ENCODE measurements at places on chromosomes 12 and 14.

DNA sequence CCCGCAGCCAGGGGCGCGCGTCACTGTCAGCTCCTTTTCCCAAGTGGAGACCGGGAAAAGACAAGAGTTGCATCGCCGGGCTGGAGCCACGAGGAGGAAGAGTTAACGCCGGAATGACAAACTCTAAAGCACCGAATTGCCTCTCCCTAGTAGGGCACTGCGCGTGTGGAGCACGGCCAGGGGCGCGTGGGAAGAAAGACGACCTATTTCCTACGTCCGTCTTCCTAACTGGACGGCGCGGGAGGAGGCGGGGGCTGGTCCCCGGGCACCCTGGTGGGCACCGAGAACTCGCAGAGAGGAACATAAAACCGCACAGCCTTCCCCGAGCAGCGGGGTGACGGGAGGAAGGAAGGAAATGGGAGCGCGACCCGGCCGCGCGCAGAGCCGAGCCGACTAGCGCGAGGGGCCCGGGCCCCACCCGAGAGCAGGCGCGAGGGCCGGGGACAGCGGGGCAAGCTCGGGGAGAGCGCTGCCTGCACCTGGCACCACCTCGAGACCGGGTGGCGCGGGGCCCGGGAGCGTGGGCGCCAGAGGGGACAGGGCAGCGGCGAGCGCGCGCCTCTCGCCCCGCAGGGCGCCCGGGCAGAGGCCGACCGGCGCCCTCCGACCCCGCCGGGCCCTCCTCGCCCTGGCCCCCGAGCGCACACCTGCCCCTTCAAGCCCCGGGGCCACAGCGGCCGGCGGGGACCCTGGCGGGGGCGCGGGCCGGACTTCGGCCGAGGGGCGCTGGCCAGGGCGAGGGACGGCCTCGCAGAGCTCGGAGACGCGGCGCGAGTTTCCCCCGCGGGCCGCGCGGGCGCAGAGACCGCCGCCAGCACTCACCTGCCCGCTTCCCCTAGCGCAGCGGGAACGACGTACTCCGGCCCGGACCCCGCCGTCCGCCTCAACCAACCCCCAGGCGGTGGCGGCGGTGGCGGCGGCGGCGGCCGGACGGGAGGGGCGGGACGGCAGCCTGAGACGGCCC lies at the start of gene SETD3:
TSS of gene SETD3 (minus strand) at position 954 of the 964 bp plus-strand sequence. CDS start 15,054 bp downstream, outside the sequence.
- DNase-seq = peak; percentile 83

DNA sequence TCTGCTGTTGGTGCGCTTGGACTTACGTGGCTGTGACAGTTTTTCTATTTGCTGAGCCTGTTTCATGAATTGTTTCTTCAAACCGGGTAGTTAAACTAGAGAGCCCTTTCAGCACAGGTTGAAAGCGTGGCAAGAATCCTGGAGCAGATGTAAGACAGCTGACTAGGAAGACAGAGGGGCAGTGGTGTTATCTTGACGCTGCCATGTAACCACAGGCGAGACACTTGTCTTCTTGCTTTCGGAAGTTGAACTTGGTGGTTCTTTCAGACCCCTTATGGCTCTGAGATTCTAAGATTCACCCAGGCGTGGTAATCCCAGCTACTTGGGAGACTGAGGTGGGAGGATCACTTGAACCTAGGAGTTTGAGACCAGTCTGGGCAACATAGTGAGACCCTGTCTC lies 4.3 kb downstream of the EMP1 start:
- peak; percentile 24 for DNase-seq

GRCh38 chr14:64614166-64614565 lies 64.4 kb downstream of the PPP1R36 start:
- peak; percentile 45 for DNase-seq

DNA sequence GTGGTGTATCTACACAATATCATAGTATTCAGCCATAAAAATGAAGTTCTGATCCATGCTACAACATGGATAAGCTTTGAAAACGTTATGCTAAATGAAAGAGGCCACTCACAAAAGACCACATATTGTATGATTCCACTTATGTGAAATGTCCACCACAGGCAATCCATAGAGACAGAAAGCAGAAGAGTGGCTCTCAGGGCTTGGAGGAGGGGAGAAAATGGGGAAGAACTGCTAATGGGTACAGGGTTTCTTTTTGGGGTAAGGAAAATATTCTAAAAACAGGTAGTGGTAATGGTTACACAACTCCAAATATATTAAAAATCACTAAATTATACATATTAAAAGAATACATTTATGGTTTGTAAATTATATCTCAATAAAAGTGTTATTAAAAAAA lies 16.5 kb downstream of the SCNN1A start:
- DNase-seq = no peak

- DNase-seq = no peak
Measured at GRCh38 chr12:113072136-113072535, 15.6 kb downstream of the DTX1 start.

GRCh38 chr12:16385782-16386646 lies 38.6 kb downstream of the MGST1 start:
- peak; percentile 60 for DNase-seq

DNA sequence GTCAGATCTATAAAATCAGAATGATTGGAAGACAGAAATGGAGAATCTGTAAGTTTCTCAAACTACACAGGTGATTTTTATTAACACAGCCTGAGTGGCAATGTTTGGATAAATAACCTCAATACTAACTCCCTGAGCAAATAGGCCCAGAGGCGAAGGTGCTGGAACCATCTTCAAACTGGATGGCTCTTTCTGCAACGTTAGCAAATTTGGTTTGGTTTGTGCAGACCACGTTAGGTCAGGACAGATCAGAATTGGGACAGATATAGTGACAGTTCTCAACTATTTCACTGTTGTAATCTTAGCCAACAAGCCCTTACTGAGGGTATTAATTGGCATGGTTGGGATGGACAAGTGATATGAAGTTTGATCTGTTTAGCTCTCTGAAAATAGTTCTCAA lies 9.1 kb upstream of the CLEC9A start:
- DNase-seq = no peak

DNA sequence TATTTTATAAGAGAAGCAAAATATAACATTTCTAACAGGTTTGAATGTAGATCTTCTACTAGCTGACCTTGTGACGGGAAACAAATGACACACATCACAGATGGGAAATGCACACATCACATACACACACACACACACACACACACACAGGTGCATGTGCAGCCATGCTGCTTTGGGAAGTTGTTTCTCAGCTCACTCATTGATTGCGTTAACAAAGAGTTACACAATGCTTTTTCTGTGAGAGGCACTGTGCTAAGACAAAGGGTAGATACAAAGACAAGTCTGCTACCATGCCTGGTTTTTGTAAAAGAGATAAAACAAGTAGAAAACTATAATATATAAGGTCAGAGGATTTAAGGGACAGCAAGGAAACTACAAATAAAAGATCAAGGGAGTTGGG lies 1.3 kb upstream of the NR1H4 start:
- no peak for DNase-seq

DNA sequence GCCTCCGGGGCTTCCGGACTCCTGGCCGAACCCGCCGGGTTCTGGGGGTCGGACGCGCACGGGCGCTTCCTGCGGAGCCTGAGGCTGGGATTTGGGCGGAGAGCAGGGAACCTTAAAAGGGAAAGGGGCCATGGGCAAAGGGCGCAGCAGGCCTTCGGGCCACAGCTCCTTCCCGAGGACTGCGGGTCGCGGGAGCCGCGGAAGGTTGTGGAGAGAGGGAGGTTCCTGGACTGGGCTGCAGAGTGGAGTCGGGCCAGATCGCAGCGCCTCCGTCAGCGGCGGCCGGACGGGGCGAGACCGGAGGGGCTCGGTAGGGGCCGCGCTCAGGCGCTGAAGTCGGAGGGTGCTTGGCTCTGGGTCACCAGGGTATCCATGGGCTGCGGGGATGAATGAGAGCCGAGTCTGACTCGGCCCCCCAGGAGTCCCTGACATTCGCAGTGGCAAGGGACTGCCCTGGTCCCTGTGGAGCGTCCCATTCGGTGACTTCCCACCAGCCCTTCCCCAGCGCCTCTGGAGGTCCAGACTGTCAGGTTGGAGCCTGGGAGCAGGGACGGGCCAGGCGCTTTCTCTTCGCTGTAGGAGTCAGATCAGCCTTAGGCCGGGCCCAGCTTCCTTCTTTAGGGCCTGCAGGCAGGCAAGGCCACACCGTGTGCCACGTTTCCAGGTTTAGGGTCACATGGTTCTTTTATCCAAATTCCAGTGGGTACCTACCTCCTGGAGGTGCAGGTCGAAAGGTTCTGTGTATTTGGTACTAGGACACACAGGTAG lies 938 bp upstream of the SLC25A29 start:
- DNase-seq = peak; percentile 46

GRCh38 chr12:559208-559905 lies 99.6 kb downstream of the B4GALNT3 start:
- no peak for DNase-seq

- DNase-seq = no peak
Measured at GRCh38 chr12:40194846-40195245, 30.0 kb upstream of the LRRK2 start.

DNA sequence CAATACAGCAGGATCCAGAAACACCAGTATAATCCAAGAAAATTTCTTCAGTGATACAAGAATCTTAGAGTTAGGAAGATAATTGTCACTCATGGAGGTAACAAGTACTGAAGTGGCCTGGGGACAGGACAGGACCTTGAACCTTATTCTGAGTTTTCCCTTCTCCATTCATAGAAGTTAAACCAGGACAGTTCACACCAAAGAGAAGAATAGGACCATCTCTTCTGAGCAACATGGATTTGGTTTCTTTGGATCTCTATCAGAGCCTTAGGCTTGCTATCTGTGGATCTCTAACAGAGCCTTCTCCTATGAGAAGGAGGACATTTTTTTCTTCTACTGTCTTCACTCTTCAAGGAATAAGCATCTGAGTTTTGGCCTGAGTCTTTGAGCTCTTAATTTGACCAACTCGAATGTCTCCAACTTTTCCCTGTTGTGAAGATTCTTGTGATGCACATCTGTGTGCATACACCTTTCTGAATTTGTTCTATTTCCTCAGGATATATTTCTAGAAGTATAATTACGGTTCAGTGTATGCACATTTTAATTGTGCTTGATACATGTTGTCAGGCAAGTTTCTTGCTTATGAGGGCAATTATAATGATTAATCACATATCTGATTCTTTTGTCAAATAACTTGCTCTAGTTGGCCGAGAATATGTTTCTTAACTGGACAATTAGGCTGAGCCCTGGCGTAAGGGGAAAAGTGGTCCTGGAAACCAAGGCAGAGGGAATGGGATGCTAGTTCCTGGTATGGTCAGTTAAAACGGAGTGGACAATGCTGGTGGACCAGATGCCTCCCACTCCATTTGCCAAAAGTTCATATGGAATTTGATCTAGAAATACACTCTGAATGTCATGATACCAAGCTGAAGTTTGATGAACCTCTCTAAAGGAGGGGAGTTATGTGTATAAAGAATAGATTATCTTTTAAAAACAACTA lies 6.6 kb downstream of the KRT6A start:
- DNase-seq = no peak

GRCh38 chr12:103965255-103965589 lies 450 bp upstream of the TDG start:
- DNase-seq = no peak

DNA sequence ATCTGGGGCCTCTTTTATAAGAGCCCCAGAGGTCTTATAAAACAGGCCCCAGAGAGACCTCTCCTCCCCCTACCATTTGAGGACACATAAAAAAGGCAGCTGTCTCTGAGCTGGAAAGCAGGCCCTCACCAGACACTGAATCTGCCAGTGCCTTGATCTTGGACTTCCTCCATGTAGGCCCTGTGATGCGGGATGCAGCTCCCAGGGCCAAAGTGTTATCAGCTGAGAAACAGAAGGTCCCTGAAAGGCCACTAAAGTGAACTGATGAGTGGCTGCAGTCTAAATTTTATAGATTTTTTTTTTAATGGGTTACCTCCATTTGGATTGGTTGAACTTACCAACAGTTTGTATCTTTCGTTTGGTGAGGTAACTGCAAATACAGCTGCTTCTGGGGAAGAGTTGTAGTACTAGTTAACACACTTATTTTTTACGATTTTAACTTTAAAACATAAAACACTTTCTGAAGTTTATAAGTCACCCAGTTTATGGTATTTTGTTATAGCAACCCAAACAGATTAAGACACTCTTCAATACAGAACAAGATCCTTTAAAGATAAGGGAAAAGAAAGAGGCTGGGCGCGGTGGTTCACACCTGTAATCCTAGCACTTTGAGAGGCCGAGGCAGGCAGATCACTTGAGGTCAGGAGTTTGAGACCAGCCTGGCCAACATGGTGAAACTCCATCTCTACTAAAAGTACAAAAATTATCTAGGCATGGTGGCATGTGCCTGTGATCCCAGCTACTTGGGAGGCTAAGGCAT lies 5.6 kb upstream of the GUCY2C start:
- no peak for DNase-seq

DNA sequence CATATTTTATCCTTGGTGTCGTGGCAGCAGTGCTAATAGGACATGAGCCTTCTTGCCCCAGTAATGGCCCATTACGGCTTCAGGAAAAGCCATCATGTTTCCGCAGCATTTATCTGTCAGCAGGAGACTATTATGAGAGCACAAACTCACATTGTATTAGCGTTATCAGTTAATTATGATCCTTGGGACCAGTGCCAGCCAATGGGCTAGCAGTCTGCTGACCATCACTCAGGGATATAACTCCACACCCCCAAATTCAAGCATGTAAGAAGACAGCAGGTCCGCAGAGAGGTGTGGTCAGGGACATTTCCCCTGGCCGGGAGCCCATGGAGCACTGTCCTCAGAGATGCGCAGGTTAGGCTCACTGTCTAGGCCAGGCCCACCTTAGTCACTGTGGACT lies 4.9 kb upstream of the ESRRB start:
- DNase-seq = no peak

DNA sequence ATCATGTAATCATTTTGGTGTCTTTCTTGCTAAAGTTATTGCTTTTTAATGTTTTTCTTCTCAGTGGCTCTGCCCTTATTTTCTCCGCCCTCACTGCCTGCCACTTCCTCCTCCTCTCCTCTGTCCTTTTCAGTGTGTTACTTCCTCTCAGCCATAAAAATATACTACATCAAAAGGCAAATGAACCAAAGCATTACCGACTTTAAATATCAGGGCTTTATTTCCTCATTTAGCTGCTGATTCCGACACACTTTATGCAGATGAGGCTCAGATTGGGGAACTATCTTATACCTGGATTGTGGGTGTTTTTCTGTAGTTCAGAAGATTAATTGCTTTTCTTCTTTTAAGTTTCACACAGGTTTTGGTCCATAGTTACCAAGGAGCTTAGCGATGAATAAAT lies 118.1 kb downstream of the CMAS start:
- DNase-seq = no peak

DNA sequence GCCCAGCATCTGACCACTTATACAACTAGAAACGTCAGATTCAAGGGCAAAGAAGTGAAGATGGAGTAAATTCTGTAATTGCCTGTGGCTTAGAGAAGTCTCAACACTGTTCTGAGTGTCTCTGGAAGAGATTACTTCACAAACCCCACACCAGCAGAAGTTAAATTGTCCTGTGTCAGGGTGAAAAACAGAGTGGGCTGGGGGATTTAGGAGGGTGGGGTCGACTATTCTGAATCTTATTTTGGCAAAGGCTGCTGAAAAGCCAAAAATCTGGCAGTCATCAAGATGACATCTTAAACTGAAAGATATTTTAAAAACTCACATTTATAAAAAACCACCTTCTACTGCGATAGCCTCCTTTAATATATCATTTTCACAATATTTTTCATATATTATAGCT lies 180.8 kb downstream of the KLHL28 start:
- DNase-seq = no peak
